Stimulated activated CD4-positive, alpha-beta T cell treated with anti-CD3 and anti-CD28 coated beads, Interleukin-1b, Interleukin-23, amount 100 ng/mL, for 4 hours (primary cell): ENCODE measurements at places on chromosomes 13 and 19.
A peak's percentile ranks its signal among the peaks of the same experiment; 100 is the strongest.

DNA sequence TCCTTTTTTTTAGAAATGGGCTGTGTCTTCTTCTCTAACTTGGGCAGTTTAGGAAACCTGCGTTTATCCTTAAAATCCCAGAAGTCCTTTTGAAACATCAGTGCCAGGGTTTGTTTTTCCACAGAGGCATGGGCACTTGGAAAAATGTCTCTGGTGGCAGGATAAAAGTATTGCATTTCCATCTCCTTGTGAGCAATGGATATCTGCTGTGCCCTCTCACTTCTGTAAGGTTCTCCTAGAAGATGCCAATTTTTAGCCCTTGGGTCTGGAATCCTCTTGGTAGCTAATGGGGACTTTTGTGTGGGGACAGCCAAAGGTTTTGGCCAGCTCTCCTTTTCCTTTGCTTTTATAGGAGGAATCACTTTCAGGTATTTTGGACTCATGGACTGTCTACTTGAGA lies 21.0 kb downstream of the WDR87 start:
- DNase-seq, result no peak

DNA sequence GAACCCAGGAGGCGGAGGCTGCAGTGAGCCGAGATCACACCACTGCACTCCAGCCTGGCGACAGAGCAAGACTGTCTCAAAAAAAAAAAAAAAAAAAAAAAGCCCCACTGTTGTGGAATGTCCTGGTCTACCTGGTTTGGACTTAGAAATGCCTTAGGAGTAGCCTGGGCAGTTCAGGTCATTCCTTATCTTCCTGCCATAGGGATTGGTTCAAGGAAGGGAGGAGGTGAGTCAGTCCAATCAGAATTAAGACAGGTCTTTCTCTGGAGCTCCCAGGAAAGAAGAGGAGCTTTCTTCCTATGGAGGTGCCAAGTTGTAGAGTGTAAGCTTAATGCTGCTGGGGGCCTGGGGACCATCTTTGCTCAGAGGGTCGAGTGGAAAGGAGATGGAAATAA lies 44.8 kb downstream of the SIPA1L3 start:
- no peak for DNase-seq

- DNase-seq, result no peak
Observed at GRCh38 chr19:51382004-51382403, 5.8 kb downstream of the LIM2 start.

GRCh38 chr13:45178349-45179162 lies 22.3 kb downstream of the KCTD4 start:
- DNase-seq, result no peak

- DNase-seq, result no peak
Observed at GRCh38 chr13:23598369-23598768, 28.2 kb downstream of the TNFRSF19 start.

DNA sequence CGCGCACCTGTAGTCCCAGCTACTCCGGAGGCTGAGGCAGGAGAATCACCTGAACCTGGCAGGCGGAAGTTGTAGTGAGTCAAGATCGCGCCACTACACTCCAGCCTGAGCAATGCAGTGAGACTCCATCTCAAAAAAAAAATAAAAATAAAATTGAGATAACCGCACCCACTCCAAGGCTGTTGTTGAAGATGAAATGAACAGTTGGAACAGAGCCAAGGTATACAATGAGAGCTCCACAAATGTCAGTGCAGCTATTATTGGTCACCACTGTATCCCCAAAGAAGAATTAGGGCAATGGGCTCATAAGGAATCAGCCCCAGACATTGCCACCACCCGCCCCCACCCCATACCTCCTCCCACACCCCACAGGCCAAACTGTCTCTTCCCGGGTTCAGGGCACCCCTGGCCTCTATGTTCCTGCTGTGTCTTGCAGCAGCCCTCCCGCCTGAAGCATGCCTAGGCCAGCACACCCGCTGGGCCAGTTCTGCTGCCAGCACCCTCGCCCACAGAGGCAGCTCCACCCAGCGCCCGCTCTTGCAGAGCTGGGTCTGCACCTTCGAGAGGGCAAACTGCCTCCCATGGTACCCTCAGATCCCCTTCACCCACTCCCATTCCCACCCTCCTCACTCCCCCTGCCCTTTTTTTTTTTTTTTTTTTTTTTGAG lies 3.5 kb upstream of the S1PR5 start:
- no peak for DNase-seq

DNA sequence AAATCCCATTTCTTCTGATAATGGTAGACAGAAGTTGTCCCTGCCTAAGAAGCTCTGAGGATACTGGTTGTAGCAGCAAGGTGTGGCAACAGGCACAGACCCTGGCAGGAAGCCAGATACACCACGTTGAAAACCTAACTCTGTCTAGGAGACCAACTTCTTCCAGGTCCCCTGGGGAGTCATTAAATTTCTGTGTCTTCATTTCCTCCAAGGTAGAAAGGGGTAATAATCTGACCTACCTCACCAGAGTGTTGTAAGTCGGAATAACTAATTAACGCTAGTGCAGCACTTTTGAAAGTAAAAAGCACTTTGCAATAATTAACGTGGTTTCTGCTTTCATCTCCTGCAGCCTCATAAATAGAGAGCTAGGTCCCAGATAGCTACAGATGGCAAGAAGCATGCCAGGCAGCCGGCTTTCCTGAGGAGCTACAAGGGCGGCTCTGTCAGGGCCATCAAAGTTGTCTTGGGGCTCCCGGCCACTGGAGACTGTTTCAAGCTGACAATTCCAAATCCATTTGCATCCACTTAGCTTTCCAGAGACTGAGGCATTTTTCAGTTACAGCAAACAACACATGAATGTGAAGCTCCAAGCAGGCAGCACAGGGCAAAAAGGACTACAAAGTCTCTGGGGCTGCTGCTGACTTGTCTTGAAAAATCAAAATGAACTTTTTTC lies 176.2 kb downstream of the FOXO1 start:
- peak; percentile 30 for DNase-seq

- DNase-seq, result no peak
Observed at GRCh38 chr13:33940256-33940655, 122.3 kb downstream of the RFC3 start.

DNA sequence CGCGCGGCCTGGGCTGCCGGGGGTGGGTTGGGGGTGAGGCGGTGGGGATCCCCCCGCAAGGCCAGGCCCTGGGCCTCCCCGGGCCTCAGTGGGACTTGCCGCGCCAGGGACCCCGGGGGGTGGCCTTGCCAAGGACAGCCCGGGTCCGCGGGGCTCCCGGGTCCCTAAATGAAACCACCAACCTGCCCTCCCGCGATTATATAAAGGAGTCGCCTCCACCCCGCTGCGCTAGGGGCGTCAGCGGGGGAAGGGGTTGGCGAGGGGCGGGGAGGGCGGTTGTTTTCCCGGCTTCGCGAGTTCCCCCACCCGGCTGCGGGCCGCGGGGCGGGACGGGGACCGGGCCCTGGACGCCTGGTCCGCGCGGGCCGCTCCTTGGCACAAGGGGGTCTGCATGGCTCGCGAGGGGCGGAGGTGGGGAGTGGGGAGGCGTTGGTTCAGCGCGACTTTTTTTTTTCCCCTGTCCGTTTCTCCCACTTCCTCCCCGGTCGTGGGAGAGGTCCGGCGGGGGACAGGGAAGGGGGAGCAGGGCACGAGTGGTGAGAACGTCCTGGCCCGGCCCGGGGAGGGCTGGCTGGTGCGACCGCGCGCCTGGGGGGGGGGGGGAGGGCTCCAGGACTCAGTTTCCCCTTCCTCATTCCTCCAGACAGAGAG lies 822 bp upstream of the ZBTB7A start:
- DNase-seq, result no peak

GRCh38 chr13:75369981-75370380 lies 112.0 kb downstream of the TBC1D4 start:
- no peak for DNase-seq

- no peak for DNase-seq
Observed at GRCh38 chr19:29667901-29668341, 2.7 kb downstream of the PLEKHF1 start.

- no peak for DNase-seq
Observed at GRCh38 chr13:81726037-81726726, 1385.3 kb upstream of the SPRY2 start.

DNA sequence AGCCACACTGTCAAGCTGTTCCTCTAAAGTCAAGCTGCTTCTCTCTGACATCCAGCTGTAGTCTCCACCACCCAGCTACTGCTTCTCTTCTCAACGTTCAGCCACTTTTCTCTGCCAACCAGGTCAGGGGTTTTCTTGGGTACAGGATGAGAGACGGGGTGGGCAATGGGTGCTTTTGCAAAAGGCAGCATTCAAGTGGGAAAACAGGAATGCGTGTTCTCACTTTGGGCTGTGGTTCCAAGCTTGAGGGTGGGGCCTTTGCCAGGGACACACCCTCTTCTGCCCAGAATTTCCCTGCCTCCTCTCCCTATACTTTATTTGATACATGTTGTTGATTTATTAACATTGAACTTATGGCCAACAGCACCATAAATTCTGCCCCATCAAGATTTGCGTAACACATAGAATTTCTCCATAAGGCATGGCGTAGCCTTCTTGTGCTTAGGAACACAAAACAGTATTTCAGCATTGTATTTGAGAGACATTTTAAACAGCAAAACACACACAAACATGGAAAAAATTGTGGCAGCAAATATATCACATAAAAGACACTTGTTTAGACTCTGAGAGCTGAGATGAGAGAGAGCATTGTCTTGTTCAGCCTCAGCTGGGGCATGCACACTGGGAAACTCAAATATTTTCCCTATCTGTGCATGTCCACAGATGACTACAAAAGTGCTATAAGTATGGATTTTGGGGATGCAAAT lies 392.8 kb downstream of the SLITRK6 start:
- DNase-seq, result no peak

DNA sequence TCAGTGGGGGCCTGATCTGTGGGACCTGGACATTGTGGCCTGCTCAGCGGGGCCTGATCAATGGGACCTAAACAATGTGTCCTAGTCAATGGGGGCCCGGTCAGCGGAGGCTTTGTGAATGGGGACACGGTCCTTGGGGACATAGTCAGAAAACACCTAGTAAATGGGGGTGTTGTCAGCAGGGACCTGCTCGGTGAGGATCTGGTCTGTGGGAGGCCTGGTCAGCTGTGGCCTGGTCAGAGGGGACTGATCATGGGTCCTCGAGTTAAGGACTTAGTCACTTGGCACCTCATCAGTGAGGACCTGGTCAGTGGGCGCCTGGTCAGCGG lies 44.5 kb upstream of the TPM4 start:
- DNase-seq, result no peak

- no peak for DNase-seq
Observed at GRCh38 chr13:73040968-73041596, 17.7 kb upstream of the KLF5 start.

GRCh38 chr19:46192992-46193650 lies 36.4 kb upstream of the IGFL1 start:
- DNase-seq, result no peak

DNA sequence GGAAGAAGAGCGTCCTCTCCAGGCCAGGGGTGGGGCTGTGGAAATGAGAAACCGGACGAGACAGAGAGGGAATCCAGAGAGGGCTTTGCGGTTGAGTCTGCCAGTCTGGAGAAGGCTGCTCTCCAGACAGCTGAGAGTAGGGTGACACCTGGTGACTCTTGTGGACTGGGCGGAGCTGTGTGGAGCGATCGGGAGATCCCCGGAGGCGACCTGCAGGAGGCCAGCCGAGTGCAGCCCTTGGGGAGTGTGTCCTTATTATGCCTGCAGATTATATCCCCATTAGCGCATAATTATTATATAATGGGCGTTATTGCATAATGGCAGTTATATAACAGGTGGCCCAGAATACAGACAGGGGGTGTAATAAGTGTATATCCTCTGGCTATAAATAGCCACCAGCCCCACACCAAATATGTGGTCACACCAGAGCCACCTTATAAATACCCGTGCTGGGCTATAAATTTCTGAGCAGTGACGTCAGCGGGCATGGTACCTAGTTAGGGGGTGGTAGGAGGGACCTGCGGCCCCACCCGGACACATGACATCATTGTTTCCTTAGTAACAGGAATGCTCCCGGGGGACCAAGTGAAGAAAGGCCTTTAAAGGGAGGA lies 41.2 kb downstream of the NFIX start:
- DNase-seq, result no peak

GRCh38 chr13:101116826-101117225 lies 299.5 kb downstream of the NALCN start:
- DNase-seq, result no peak

DNA sequence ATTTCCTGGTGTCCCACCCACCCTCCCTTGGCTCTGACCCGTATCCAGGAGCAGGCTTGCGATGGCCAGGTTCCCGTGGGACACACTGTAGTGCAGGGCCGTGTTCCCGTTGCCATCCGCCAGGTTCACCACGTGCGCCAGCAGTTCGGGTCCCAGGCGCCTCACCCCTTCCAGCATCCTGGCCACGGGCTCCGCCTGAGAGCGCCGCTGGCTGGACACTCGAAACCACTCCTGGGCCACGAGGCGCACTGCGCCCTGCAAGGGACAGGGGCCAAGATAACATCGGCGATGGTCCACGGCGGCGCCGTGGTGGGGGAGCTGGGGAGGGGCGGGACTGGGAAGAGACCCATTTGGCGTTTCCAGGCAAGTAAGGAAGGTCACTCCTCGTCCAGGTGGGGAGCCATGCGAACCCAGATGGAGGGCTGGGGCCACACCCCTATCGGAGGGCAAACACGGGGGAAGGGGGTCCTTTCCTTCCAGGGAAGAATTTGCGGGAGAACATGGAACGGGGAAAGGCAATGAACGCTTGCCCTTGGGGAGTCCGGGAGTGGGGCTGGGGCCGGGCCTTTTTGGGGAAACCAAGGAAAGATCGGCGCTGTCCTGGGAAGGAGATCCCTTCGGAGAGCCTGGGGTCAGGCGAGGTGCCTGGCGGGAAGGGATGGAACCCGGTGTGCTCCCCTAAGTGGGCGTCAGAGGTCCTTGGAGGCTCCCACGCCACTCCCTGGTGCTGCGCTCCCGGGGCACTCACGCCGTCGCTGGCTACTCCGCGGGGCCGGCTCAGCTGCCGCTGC lies 9.9 kb downstream of the KANK3 start:
- no peak for DNase-seq

GRCh38 chr19:37655689-37656371 lies 565 bp upstream of the ZFP30 start:
- peak; percentile 88 for DNase-seq

- DNase-seq, result no peak
Observed at GRCh38 chr19:4547303-4548237, 7.7 kb upstream of the LRG1 start.

DNA sequence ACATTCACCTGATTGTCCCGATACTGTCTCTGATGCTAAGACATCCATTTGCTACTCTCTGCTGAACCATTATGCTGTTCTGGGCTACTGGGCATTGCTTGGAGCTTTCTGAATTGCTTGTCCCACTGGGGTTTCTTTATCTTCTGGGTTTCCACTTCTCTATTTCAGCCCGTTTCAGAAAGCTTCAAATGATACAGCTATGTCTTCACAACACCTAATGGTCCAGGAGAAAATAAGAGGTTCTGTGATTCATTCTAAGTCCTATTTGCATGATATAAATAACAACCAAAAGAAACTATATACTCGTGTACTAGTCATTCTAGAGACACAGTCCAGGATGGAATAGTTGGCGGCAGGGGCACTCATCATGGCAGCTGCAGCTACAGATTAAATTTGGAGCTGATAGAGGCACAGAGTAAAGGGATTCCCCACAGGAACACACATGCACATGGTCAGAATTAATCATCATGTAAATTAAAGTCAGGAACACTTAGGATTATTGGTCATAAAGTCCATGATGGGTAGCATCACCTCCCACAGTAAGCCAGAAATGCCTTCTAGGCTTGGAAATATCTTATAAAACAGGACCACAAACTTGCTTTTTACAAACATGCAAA lies 33.3 kb upstream of the SCEL start:
- DNase-seq, result no peak

- DNase-seq, result no peak
Observed at GRCh38 chr13:64347664-64348063, 2882.5 kb downstream of the PCDH9 start.
